Osteoblast (primary cell): ENCODE measurements at places on chromosomes 1 and 21. TPM values are rescaled to one million over a fixed set of nuclear protein-coding genes. Genes with fewer than 3 reads are reported as not detected.

The SPATA17 gene
- total RNA-seq: 0.36 and 1.5 TPM in 2 replicates

The WNT3A gene
- total RNA-seq: not detected in 2 replicates

The CFHR2 gene
- not detected in 2 replicates for total RNA-seq

The FCGR2B gene
- 0.36 TPM in 1 of 2 replicates, not detected in the other for total RNA-seq

The KRTAP22-1 gene
- not detected in 2 replicates for total RNA-seq

The SLC26A9 gene
- total RNA-seq: not detected in 2 replicates

The PROX1 gene
- total RNA-seq: under 0.01 TPM in 2 replicates

The PRKCZ gene
- total RNA-seq: 0.29 and 0.72 TPM in 2 replicates

The OR2L13 gene
- total RNA-seq: under 0.01 TPM in 1 of 2 replicates, not detected in the other

The LINGO4 gene
- total RNA-seq: not detected in 2 replicates

The ADCY10 gene
- total RNA-seq: 0.29 and 0.36 TPM in 2 replicates

The E2F2 gene
- under 0.01 and 0.29 TPM in 2 replicates for total RNA-seq

The SELP gene
- not detected in 2 replicates for total RNA-seq

The C1orf35 gene
- total RNA-seq: 5.3 and 5.4 TPM in 2 replicates

The CELA2A gene
- not detected in 2 replicates for total RNA-seq

The PMVK gene
- 6.2 and 6.5 TPM in 2 replicates for total RNA-seq

The ITLN2 gene
- not detected in 2 replicates for total RNA-seq

The SPRR1B gene
- not detected in 2 replicates for total RNA-seq

The SLAMF7 gene
- under 0.01 TPM in 1 of 2 replicates, not detected in the other for total RNA-seq

The SLC45A3 gene
- 1.1 and 1.5 TPM in 2 replicates for total RNA-seq

The DDAH1 gene
- total RNA-seq: 89.0 and 89.6 TPM in 2 replicates

The GREM2 gene
- total RNA-seq: 4.7 and 5.6 TPM in 2 replicates

The YBEY gene
- 12.4 and 18.8 TPM in 2 replicates for total RNA-seq

The GNG12 gene
- 204 and 219 TPM in 2 replicates for total RNA-seq

The WASF2 gene
- 24.5 and 24.6 TPM in 2 replicates for total RNA-seq

The AK5 gene
- 25.3 and 38.3 TPM in 2 replicates for total RNA-seq

The HES3 gene
- not detected in 2 replicates for total RNA-seq

The KIF21B gene
- under 0.01 TPM in 2 replicates for total RNA-seq

The BEST4 gene
- total RNA-seq: under 0.01 TPM in 1 of 2 replicates, not detected in the other
